ENCODE measurements at places on chromosomes 4 and X. TPM values are rescaled to one million over a fixed set of nuclear protein-coding genes. Genes with fewer than 3 reads are reported as not detected.

DNA sequence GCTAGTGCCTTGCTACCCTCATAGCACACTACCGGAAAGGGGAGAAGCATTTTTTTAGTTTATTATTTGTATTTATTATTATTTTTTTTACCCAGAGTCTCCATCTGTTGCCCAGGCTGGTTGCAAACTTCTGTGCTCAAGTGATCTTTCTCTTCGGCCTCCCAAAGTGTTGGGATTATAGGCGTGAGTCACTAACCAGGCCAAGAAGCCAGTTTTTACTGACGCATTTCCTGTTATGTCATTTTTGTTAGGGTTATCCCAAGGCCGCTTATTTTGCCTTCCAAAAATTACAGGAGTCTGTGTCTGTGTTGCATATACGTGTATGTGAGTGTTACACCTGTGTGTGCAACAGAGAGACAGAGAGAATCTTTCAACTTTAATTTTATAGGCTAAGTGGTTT lies 404.5 kb downstream of the GBA3 start:
- H3K36me3 ChIP-seq: no peaks in the 10 kb centered on the region
- DNase-seq: no peak
- H3K4me1 ChIP-seq: no peaks in the 10 kb centered on the region
- H3K4me3 ChIP-seq: no peak overlapping the region
- H3K27ac ChIP-seq: no peak overlapping the region

DNA sequence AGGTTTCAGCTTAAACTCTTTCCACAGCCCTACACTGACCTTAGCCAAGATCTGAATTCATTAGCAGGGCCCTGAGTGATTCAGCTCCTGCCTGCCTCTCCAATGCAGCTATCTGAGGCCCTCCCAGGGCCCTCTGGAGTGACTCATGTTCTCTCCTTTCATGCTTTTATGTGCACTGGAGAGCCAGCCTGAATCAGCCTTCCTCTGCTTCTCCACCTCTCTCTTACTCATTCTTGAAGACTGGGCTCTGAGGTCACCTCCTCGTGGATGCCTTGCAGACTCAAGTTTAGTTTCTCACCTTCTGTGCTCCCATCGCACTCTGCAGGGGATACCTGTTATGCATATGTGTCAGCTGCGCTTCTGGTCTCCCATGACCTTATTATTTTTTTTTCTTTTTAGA lies 3.1 kb upstream of the OCIAD2 start:
- peaks cover 3% of the 10 kb centered on the region for H3K4me1 ChIP-seq
- H3K27ac ChIP-seq: no peak overlapping the region
- H3K4me3 ChIP-seq: no peak overlapping the region
- no peaks in the 10 kb centered on the region for H3K36me3 ChIP-seq

DNA sequence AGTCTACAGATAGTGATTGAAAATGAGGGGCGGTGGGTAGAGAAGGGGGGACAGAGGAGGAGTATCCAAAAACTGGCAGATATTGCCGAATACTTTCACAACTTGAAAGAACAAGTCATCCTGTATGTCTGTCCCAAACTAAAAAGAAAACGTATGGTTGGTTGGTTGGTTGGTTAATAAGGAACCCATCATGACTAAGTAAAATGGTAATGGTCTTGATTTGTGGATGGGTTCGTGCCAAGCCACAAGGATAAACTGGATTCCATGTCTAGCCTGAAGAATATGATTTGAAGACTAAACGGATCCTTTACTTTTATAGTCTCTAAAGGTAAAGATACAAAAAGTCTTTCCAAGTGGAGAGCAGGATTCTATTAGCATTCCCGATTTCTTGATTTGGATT lies 208.4 kb downstream of the DCLK2 start:
- H3K27me3 ChIP-seq: no peaks in the 10 kb centered on the region
- H3K4me3 ChIP-seq: no peak overlapping the region
- H3K27ac ChIP-seq: no peak overlapping the region
- DNase-seq: no peak

Gene HNRNPH2
- 72.4 TPM for polyA plus RNA-seq

Gene CXCL10
- polyA plus RNA-seq: 2.4 TPM

All from small intestine (tissue), 16 donors.